ENCODE measurements at places on chromosomes 3 and 15.

- DNase-seq, result peak; percentile 15
Observed at GRCh38 chr15:61654918-61655317, 405.3 kb downstream of the VPS13C start.

DNA sequence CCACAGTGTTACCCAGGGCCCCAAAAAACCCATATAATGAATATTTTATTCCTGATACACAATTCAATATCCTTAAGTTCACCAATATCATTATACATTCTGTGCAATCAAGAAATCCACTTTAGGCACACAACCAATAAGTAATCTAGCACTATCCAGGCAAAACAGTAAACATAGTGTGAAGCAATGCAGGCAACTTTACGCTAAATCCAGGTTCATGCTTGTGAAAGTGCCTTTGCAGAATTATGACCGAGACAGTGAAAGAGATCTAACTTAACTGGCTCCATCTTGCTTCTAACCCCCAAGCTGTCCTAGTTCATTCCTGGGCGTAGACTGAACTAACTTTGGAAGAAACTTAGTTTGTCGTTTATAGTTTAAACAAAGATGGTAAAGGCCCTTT lies 34.2 kb upstream of the INO80 start:
- DNase-seq, result no peak

DNA sequence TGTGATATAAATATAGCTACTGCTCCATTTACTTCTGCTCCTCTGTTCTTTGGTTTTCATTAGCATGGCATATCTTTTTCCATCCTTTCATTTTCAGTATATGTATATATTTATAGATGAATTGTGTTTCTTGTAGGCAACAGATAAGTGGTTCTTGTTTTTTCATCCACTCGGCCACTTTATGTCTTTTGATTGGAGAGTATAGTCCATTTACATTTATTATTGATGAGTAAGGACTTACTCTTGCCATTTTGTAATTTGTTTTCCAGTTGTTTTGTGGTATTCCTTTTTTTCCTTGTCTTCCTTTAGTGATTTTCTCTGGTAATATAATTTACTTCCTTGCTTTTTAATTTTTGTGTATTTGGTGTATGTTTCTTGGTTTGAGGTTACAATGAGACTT lies 26.8 kb upstream of the COPB2 start:
- no peak for DNase-seq

GRCh38 chr15:27479296-27480140 lies 508.5 kb downstream of the GABRG3 start:
- DNase-seq, result no peak

GRCh38 chr15:70636540-70637165 lies 126.7 kb downstream of the UACA start:
- DNase-seq, result peak; percentile 71

DNA sequence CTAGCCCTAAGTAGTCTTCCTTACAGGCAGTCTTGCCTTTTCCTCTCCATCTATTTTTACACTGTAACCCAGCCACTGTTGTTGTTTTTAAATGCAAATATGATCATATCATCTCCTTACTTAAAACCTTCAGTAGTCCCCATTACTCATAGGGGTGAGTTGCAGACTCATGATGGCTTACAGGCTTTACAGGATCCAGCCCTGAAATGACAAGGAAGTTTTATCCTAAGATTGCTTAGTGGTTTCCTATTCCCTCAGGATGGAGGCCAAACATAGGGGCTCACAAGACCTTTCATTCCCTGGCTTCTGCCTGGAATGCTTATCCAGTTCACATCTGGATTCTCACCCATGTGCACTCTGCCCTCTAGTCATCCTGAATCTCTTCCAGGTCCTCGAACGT lies 27.7 kb upstream of the PCOLCE2 start:
- no peak for DNase-seq

- peak; percentile 25 for DNase-seq
Observed at GRCh38 chr15:78394981-78395616, 42.9 kb upstream of the IREB2 start.

GRCh38 chr15:68821841-68822381 lies 1.2 kb upstream of the ANP32A start:
- peak; percentile 64 for DNase-seq

DNA sequence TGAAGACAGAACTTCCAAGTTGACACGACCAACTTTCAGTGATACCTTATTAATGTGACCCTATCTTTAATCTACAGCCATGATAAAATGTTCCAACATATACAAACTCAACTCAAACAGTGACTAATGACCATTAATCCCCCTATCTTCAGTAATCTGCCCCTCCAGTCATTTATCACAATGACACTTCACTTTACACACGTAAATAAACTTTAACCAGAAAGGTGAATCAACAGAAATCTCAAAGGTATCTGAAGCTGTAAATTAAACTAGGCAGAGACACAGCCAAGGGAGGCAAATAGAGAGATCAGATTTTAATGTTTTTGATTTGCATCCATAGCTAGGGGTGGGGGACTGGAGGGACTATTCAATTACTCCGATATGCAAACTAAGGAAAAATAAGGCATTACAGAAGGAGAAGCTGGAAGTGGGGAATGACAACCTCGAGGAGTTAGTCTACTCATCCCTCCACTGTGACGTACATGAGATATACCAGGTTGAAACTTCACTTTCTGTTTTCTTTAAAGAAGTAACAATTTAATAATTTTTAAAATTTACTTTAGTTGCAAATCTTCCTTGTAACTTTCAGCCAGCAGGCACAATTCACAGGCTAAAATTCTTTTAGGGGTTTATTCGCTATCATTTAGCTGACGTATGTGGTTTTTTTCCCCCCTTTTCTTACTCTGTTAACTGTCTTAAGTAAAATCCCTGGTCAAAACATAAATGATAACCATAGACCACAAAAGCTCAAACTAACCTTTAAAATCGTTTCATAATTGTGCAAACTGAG lies 751.0 kb downstream of the ROBO1 start:
- peak; percentile 44 for DNase-seq

DNA sequence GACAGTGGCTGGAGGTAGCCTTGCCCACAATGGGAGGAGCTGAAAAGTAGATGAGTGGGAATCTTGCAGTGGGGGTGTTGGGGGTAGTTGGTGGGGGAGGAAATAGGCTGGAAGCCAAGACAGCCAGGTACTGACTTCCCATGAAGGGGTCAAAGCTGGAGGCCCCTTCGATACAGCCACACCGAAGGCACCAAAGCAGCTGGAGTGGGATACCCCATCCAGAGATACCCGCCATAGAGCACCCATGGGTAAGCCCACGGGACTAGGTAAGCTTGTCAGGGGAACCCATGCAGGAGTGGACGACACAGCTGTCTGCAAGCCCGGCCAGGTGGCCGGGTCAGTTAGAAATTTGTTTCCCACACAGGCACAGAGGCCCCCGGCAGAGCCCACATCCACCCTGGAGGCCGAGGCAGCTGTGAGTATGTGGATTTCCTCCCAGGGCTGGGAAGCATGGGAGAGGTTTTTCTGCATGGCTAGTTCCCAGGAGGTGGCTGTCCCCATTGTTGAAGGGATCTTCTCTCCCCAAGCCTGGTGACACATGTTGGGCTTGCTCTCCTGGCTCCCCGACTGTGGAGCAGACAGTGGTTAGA lies 28.6 kb downstream of the PRR23E start:
- DNase-seq, result no peak
